ENCODE measurements at places on chromosomes 3 and 15.

GRCh38 chr3:64321747-64322146 lies 96.5 kb upstream of the PRICKLE2 start:
- no peak for DNase-seq

GRCh38 chr3:107325446-107325845 lies 51.8 kb upstream of the CCDC54 start:
- DNase-seq: no peak

- no peak for DNase-seq
Measured at GRCh38 chr3:38552364-38552763, 56.2 kb downstream of the EXOG start.

DNA sequence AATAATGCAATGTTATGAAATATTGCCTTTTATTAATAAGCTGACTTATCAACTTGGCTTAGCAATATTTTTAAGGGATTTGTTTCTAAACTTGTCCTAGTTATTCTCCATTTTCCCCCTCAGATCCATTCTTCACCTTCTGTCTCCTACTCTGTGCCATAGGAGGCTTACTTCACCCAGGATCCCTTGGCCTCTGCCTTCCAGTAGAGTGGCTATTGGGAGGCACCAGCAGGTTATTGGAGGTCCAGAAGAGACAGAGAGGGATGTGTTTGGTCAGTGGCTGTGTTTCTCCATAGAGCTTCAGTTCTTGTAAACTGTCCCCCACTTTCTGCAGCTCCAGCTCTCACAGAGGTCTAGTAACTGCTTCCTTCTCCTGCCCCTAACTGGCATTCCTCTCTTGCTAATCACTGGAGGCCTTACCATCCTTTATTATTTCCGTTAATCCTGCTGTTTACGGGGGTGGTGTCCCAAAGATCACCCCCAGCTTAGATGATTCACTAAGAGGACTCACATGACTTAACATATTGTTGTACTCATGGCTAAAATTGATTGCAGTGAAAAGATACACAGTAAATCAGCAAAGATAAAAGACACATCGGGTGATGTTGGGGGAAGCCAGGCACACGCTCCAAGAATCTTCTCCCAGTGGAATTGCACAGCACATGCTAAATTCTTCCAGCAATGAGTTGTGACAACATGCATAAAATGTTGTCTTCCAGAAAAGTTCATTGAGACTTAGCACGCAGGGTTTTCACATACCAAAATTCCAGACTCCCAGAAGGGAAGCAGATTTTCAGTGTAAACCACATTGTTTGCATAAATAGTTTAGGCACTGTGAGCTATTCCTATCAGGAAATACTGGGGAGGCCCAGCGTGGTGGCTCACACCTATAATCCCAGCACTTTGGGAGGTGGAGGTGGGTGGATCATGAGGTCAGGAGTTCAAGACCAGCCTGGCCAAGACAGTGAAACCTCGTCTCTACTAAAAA lies 67.5 kb downstream of the RPL22L1 start:
- DNase-seq: no peak

DNA sequence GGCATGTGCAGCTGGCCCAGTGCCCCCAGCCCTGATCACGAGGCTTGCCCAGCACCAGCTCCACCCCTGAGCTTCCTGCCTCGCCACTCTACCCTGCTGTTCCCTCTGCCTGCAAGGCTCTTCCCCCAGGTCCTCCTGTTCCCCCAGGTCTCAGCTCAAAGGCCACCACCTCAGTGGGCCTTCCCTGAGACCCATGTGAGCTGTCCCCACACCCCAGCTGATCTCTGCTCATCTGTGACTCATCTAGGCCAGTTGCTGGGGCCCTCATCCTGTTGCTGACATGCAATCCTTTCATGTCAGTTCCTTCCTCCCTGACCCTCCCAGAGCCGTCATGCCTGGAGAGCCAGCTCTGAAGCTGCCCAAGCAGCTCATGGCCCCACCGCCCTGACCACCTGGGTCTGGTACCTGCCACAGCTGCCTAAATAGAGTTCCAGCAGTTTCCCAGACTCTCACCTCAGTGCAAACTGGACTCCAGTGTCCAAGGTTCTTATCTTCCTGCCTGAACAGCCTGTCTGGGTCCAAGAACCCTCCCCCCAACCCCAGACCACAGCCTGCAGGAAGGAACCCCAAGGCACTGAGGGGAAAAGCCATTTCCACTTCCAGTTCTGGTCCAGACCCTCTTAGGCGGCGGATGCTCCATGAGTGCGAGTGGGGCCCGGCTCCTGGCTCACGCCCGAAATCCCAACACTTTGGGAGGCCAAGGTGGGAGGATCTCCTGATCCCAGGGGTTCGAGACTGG lies 116.6 kb upstream of the IQSEC1 start:
- DNase-seq: no peak

- DNase-seq: no peak
Measured at GRCh38 chr3:129558081-129558771, 15.3 kb downstream of the H1-8 start.

GRCh38 chr15:79339588-79340314 lies 28.8 kb downstream of the TMED3 start:
- DNase-seq: no peak

DNA sequence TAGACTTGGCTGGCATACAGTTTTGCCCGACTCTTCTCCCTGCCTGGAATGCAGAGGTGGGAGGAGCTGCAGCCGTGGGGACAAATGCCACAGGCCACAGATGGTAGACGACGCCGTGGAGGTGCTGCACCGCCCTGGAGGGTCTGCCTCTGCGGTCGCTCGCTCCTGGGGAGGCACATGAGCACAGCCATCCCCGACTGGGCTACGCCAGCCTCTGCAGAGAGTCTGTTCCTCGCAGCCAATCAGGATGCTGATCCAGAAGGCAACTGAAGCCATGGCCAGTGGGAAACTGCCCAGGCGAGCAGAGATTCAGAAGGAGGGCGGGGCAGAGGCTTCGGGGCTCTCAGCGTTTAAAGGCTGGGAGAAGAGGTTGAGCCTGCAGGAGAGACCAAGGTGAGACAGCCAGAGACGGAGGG lies 11.9 kb upstream of the LRRC15 start:
- DNase-seq: peak; percentile 60

GRCh38 chr15:78046796-78047341 lies 30.6 kb downstream of the TBC1D2B start:
- no peak for DNase-seq

DNA sequence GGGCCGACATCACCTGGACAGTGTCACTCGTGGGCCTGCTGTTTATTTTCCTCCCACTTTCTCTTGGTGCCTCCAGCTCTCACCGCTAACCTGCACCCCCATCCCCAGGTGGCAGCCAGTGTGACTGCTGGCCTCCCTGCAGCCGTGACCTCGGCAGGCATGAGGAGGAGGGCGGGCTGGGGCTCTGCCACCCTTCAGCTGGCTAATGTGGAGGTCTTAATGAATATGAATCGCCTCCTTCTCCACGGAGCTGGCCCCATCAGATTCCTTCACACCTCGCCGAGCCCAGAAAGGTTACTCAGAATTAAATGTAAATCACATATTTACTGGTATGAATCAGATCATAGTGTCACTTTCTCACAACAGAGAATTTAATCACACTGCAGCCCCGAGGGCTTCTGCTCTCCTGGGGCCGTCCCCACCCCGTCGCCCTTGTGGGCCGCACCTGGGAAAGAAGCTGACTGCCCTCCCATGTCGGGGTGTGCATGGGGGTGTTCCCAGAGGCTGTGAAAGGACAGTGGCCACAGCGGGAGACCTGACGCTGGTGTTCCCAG lies 171.1 kb upstream of the TLE3 start:
- DNase-seq: no peak

GRCh38 chr3:27387625-27388024 lies 18.4 kb upstream of the NEK10 start:
- DNase-seq: no peak

DNA sequence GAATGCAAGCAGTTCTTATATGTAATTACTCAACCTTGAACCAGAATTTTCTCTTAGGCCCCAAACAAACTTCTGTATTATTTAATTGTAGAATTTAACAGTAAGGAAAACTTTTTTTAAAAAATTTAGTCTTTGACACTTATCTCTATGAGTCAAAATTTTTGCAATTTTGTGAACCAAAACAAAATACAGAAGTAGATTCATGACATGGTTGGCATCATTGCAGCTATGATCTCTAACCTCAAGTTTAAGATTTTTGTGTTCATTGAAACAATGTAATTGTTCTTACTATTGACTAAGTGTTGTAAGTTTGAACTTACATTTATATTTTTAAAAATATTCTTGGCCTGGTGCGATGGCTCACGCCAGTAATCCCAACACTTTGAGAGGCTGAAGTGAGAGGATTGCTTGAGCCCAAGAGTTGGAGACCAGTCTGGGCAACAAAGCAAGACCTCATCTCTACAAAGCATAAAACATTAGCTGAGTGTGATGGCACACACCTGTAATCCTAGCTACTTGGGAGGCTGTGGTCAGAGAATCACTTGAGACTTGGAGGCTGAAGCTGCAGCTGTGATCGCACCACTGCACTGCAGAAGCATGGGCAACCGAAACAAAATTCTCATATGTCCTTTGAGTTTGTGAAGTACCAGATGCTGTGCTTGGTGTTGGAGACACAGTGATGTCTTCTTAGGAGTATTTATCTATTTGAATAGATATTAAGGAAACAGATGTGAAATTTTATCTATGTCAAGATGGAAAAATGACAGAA lies 39.7 kb downstream of the STT3B start:
- DNase-seq: no peak

DNA sequence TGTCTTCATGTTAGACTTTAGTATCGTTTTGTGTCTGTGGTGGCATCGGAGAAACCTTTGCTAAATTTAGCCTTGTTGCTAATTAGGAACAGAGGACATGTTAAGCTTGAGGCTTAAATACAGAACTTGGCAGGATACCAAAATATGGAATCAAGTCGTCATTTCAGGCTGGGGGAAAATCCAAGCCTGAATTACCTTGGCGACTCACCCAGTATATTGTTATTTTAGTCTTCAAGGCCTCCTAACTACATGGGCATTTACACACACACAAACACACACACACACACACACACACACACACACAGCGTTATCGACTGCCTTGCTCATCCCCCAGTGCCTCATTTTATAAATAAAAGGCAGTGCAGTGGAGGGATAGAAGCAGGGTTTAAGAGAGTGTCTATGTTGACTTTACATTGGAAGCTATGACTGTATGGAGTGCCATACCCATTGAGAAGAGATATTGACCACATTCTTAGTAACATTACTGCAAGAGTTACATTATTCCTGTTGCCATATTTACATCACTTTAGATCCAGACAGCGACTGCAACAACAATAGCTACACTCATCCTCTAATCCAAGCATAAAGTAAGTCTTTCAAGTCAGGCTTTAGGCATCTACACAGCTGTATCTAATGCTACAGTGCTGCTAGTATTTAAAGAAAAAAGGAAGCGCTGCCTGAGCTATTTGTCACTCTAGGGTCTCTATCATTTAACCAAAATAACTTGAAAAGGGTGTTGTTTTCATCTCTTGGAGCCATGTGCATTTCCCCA lies 210.8 kb upstream of the SEMA6D start:
- no peak for DNase-seq

DNA sequence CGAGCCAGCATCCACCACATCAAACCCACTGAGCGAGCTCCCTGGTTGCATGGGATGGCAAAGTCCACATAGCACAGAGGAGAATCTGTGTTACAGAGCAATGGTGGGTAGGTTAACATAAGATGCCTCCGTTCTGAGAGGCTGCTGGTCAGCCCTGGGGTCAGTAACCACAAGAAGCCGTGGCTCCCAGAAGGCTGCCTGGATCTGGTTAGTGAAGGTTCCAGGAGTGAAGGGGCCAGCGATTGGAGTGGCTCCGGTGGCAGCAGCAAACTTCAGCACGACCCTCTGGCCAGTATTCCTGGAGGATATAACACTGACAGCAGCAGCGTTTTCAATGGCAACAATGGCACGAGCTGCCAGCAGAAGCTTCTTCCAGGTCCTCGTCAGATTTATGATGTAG lies 18.4 kb upstream of the PIGZ start:
- peak; percentile 15 for DNase-seq

DNA sequence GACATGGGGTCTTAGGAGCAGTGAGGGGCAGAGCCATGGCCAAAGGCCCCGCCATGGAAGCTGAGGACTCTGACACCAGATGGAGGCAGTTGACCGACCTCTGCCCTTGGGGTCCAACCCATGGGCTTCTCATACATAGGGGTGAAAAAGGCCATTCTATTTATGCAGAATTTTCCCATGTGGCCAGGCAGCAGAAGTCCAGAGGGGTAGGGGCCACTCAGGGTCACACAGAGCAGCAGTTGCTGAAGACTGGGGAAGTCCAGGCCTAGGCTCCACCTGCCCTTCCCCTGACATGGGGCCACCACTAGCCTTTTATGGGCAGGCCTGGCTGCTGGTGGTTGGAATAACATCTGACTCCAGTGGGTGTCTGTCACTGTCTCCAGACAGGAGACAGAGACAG lies 6.4 kb downstream of the PRSS50 start:
- DNase-seq: peak; percentile 13

DNA sequence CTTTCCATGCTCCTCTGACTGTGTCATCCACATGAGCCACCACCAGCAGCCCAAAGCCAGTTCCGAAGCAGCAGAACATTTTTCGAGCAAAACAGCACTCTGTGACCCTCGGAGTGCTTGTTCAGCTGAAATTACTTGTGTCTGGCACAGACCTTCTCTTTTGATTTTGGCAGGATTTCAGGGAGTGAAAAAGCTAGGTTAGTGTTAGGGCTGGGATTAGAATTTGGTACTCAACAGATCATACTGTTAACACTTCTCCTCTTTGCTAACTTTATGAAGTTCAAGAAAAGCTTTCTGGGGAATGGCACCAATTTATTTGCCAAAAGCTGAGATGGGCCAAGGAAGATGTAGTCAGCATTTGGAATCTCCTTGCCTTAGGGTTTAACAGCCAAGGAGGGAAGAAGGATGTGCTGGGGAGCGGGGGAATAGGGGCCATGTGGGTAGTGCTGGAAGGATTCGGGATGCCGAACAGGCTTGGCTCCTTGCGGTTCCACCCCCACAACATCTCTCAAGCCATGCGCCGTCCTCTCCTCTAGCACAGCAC lies 55.1 kb upstream of the TRA2B start:
- DNase-seq: no peak

DNA sequence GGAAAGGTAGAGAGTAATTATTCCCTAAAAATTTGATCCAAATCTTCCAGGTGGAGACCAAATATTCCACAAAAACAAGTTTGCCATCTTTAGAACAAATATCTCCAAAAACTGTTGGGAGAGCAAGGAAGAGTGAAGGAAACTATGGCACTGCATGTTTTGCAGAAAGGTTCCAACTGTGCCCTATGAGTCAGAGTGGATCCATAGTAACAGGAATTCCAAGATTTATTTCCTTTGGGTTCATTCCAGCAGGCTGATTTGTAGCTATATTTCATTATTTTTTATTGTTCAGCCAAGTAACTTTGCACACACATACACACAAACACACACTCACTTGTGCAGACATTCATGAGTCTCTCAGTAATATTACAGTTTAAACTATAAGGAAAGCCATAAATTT lies 459.7 kb upstream of the EPHA6 start:
- DNase-seq: no peak
